ENCODE measurements at places on chromosomes 12 and 14.
A peak's percentile ranks its signal among the peaks of the same experiment; 100 is the strongest.

GRCh38 chr12:95397571-95397970, 76.4 kb upstream of the METAP2 start:
- H3K4me3 ChIP-seq = no peak overlapping the region
- no peaks in the 10 kb centered on the region for H3K27me3 ChIP-seq

DNA sequence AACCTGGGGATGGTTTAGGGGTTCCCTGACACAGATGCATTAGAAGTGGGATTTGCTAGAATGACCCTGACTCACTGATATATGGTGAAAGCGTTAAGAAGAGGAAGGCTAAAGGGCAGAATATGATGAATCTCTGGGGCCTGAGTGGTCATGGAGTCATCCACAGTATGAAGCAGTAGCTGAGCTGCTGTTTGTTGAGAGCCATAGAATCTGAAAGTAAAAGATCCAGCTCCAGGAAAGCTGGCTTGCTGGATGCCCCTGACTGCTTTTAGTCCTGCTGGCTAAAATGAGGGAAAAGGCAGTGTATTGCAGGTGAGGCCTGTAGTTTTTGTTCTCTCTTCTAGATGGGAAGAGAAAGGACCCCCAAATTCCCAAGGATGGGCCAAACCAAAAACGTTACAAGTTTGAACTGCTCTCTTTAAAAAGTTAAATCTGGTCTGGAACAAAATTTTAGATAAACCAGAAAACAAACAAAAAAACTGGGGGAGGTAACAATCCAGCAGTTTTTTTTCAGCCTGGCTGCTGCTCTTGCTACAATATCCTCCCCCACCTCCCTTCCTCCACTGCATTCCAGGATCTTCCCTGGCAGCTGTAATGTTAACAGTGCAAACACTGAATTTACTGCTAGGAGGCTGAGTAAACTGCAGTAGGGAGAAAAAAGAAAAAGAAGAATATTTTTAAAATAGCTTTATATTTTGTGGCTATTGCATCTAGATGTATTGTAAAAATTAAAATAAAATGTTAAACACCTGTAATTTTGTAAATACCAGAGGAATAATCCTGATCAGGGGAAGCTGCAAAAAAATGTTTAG, 16.5 kb downstream of the SEL1L start:
- H3K27me3 ChIP-seq = no peaks in the 10 kb centered on the region
- H3K36me3 ChIP-seq = peaks cover 21% of the 10 kb centered on the region
- peak overlapping the region; percentile 64 for H3K27ac ChIP-seq
- DNase-seq = peak; percentile 41

- H3K27ac ChIP-seq = no peak overlapping the region
- H3K4me1 ChIP-seq = no peaks in the 10 kb centered on the region
Observed at GRCh38 chr12:19652386-19652785, 213.1 kb downstream of the AEBP2 start.

DNA sequence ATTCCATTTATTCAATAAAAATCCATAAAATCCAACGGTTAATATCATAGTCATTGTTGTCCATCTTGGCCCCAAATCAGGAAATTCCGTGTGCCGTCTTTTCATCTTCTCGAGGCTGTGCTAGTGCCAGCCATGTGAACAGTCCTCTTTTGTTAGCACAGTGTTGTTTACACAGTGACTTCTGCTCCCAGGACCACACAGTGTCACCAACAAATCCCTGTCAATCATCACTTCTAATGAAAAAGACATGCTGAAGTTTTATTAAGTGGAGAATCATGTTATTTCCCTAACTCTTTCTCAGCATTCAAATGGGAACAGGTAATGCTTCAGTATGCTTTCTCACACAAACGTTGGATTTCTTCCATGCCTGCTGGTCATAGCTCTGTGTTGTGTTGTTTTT, 1.9 kb upstream of the SLCO1A2 start:
- no peak overlapping the region for H3K4me3 ChIP-seq
- no peaks in the 10 kb centered on the region for H3K27me3 ChIP-seq
- no peak for DNase-seq
- H3K27ac ChIP-seq = no peak overlapping the region
- H3K4me1 ChIP-seq = no peaks in the 10 kb centered on the region
- H3K36me3 ChIP-seq = no peaks in the 10 kb centered on the region

GRCh38 chr14:101959277-101959676, 5.1 kb upstream of the DYNC1H1 start:
- peaks cover 23% of the 10 kb centered on the region for H3K4me1 ChIP-seq
- H3K4me3 ChIP-seq = no peak overlapping the region
- H3K27ac ChIP-seq = no peak overlapping the region
- DNase-seq = no peak
- H3K36me3 ChIP-seq = peaks cover 5% of the 10 kb centered on the region

- H3K4me1 ChIP-seq = no peaks in the 10 kb centered on the region
- H3K4me3 ChIP-seq = no peak overlapping the region
- no peaks in the 10 kb centered on the region for H3K27me3 ChIP-seq
- peak overlapping the region; percentile 36 for H3K27ac ChIP-seq
Observed at GRCh38 chr14:50658203-50658602, 9.9 kb downstream of the SAV1 start.

DNA sequence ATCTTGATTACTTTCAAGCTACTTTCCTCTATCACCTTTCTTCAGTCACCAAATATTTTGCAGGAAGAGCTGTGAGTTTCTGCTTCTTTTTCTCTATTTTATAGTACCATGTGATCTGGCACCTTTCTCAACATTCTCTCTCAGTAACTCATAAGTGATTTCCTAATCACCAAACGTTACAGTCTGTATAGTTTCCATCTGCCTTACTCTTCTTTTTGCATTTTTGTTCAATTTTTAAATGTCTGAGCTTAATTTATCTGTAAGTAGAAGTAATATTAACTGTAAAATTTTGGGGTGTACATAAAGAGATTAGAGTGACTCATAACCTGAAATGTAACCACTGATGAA, 422.1 kb upstream of the SYT1 start:
- no peaks in the 10 kb centered on the region for H3K36me3 ChIP-seq
- DNase-seq = no peak

DNA sequence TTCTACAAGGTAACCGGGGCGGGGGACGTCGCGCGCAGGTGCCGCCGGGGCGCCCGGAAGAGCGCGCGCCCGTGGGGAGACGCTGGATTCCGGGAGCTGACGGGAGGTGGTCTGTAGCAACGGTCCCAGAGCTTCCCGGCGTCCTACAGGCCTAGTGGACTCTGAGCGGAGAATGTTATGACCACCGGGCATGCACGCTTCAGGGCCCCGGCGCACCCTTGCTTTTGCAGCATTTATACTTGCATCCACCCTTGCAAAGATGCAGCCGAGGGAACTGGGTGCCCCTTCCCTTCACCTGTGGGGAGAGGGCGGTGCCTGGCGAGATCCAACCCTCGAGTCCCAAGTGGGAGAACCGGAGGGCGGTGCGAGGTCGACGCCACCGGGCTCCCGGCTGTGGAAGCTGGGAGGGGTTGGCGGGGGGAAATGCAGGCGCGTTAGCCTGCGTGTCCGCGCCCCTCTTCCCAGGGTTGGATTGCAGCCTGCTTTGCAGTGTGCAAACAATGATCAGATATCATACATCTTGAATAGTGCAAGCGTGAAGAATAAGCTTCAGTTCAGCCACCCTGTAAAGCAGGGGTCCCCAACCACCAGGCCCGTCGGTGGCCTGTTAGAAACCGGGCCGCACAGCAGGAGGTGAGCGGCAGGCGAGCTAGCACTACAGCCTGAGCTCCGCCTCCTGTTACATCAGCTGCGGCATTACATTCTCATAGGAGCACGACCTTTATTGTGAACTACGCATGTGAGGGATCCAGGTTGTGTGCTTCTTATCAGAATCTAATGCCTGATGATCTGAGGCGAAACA, 576 bp downstream of the ERP29 start:
- H3K36me3 ChIP-seq = peaks cover 15% of the 10 kb centered on the region
- peak; percentile 73 for DNase-seq
- H3K4me3 ChIP-seq = peak overlapping the region; percentile 97
- H3K4me1 ChIP-seq = peaks cover 30% of the 10 kb centered on the region

- no peaks in the 10 kb centered on the region for H3K36me3 ChIP-seq
- peak overlapping the region; percentile 94 for H3K4me3 ChIP-seq
- no peak for DNase-seq
Observed at GRCh38 chr12:30696486-30696885, 817 bp upstream of the IPO8 start.

- no peak overlapping the region for H3K27ac ChIP-seq
- DNase-seq = no peak
- H3K36me3 ChIP-seq = no peaks in the 10 kb centered on the region
Observed at GRCh38 chr12:1810201-1810930, 10.0 kb upstream of the LRTM2 start.

GRCh38 chr12:2650261-2651067, 144.3 kb upstream of the FKBP4 start:
- no peak overlapping the region for H3K27ac ChIP-seq
- no peaks in the 10 kb centered on the region for H3K27me3 ChIP-seq

DNA sequence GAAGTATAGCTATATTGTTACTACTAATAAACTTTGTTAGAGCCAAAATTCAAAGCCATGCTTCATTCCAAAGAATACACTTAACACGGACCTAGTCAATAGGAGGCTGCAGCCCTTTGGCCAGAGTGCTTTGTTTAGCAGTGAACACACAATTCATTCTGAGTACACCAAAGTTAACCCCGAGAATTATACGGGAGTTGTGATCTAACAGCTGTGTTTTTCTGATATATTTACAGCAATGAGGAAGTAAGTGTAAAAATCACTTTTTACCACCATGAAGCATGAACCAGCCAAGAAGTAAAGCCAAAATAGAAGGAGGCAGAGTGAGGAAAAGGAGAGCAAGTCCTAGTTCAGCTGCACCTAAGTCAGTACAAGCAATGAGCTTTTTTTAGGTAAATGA, 156.8 kb upstream of the PDE3A start:
- H3K4me1 ChIP-seq = no peaks in the 10 kb centered on the region
- no peak for DNase-seq
- no peaks in the 10 kb centered on the region for H3K36me3 ChIP-seq
- no peaks in the 10 kb centered on the region for H3K27me3 ChIP-seq

DNA sequence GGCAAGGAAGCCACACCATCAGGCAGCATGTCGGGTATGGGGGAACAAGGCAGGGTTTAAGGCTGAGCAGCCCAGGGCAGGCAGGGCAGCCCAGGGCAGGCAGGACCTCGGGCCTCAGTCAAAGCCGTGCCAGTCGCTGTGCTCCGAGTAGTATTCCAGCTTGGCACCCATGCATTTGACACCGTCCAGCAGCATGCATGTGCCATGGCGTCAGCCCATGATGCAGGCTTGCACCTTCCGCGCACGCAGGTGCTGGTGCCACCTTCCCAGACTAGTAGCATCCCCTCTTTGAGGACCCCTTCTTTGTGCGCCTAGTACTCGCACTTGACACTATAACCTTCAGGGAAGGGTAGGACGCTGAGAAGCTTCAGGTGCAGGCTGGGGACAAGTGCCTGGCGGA, 11.6 kb upstream of the ADCY6 start:
- H3K4me1 ChIP-seq = no peaks in the 10 kb centered on the region
- no peak overlapping the region for H3K27ac ChIP-seq
- DNase-seq = no peak
- H3K36me3 ChIP-seq = no peaks in the 10 kb centered on the region
- no peak overlapping the region for H3K4me3 ChIP-seq

GRCh38 chr12:27179400-27180214, 64.5 kb upstream of the STK38L start:
- H3K36me3 ChIP-seq = no peaks in the 10 kb centered on the region
- no peaks in the 10 kb centered on the region for H3K27me3 ChIP-seq
- H3K27ac ChIP-seq = no peak overlapping the region
- H3K4me1 ChIP-seq = no peaks in the 10 kb centered on the region
- H3K4me3 ChIP-seq = no peak overlapping the region

- no peak overlapping the region for H3K27ac ChIP-seq
- no peak overlapping the region for H3K4me3 ChIP-seq
- H3K4me1 ChIP-seq = no peaks in the 10 kb centered on the region
- H3K27me3 ChIP-seq = no peaks in the 10 kb centered on the region
- H3K36me3 ChIP-seq = peaks cover 51% of the 10 kb centered on the region
Observed at GRCh38 chr12:119681728-119682638, 14.1 kb downstream of the PRKAB1 start.

DNA sequence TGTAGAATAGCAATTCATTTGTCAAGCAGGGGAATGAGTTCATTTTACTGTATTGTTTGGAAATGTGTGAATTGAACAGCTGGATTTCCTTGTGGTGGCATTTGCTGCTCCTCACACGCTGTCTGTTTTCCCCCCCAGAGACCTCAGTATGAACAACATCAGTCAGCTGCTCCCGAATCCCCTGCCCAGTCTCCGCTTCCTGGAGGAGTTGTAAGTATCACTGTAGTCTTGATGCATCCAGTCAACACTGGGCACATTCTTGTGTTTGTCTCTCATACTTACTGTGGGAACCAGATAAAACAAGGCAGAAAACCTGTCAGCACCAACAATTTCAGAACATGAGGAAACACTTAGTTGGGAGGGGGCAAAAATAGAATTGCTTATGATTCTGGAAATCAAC, 64.9 kb downstream of the LGR5 start:
- no peaks in the 10 kb centered on the region for H3K4me1 ChIP-seq
- DNase-seq = peak; percentile 6
- H3K27me3 ChIP-seq = no peaks in the 10 kb centered on the region

- peaks cover 3% of the 10 kb centered on the region for H3K4me1 ChIP-seq
- no peak overlapping the region for H3K4me3 ChIP-seq
- H3K27ac ChIP-seq = no peak overlapping the region
- H3K36me3 ChIP-seq = no peaks in the 10 kb centered on the region
Observed at GRCh38 chr14:66359500-66359899, 126.7 kb upstream of the CCDC196 start.

DNA sequence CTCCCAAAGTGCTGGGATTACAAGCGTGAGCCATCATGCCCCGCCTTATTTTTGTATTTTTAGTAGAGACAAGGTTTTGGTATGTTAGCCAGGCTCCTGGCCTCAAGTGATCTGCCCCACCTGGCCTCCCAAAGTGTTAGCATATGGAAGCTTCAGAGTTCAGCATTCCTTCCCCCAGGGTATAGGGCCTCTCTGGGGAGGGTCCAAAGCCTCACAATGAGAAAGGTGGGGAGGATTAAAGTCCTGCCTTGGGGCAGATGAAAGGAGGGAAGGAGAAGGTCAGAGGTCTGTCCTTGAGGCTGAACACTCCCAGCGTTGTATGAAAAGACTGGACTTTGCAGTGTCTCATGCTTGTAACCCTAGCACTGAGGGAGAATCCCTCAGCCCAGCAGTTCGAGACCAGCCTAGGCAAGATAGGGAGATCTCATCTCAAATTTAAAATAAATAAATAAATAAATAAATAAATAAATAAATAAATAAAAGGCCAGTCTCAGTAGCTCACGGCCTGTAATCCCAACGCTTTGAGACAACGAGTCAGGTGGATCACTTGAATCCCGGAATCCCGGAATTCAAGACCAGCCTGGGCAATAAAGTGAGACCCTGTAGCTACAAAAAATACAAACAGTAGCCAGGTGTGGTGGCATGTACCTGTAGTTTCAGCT, 22.0 kb upstream of the RCOR1 start:
- H3K36me3 ChIP-seq = no peaks in the 10 kb centered on the region
- no peaks in the 10 kb centered on the region for H3K4me1 ChIP-seq
- no peak overlapping the region for H3K27ac ChIP-seq
- no peak for DNase-seq

- no peaks in the 10 kb centered on the region for H3K27me3 ChIP-seq
- H3K4me1 ChIP-seq = peaks cover 39% of the 10 kb centered on the region
- H3K27ac ChIP-seq = peak overlapping the region; percentile 7
- H3K36me3 ChIP-seq = peaks cover 18% of the 10 kb centered on the region
- no peak for DNase-seq
- no peak overlapping the region for H3K4me3 ChIP-seq
Observed at GRCh38 chr12:113226696-113227568, 5.7 kb downstream of the TPCN1 start.
